Activated T-cell treated with anti-CD3 and anti-CD28 coated beads for 24 hours (primary cell): ENCODE measurements at places on chromosomes 5 and 9.

GRCh38 chr5:66882606-66883227 is 286.5 kb downstream of the MAST4 start:
- DNase-seq: no peak

- DNase-seq: no peak
Observed at GRCh38 chr9:81071108-81071507, 618.2 kb downstream of the TLE1 start.

DNA sequence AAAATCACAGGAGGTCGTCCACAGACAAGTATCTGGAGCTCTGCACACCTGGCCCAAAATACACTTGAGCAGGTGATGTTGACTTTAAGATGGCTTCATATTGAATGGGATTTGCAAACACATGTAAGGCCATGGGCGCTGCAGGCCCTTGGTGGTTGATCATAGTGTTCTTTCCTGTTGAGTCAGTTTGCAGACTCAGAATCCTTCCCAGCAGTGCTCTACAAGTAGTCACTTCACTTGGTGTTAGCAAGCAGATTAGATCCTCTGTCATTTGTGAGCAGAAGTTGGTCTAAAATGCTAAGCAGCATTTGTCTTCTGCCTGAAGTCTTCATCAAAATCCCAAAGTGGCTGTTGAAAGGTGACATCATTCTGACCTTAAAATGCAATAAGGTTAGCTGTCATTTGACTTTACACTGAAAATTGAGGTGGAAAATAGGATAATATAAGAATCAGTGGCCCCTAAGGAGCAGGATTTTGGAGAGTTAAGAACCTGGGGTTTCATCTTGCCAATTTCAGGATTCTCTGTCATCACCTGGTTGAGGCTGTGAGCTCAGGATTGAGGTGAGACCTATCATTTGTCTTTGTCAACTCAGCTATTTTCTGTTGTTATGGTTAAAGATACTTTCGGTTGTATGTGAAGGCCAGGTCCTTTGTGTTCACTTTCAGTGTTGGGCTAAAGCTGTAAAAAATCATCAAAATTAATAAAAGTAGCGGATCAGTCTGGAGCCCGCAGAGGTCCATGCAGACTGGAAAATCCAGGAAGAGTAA is 114.5 kb downstream of the LRRC70 start:
- no peak for DNase-seq

- no peak for DNase-seq
Observed at GRCh38 chr5:171317230-171317629, 8.2 kb downstream of the TLX3 start.

GRCh38 chr9:86200599-86201162 is 58.8 kb downstream of the C9orf153 start:
- DNase-seq: no peak

DNA sequence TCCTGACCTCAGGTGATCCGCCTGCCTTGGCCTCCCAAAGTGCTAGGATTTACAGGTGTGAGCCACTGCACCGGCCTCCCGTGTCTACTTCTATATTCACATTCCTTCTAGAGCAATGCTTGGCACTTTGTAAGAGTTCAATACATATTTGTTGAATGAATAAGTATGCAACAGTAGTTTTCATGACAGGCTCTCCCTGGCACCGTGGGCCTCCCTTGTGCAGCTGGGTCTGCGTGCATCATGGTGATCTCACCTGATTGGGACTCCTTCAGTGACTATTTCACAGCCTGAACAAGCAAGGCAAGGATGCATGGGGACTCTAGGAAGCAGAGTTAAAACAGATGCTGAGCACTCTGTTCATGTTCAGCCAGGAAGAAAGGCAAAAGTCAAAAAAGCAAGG is 6.8 kb upstream of the ZBTB34 start:
- no peak for DNase-seq

DNA sequence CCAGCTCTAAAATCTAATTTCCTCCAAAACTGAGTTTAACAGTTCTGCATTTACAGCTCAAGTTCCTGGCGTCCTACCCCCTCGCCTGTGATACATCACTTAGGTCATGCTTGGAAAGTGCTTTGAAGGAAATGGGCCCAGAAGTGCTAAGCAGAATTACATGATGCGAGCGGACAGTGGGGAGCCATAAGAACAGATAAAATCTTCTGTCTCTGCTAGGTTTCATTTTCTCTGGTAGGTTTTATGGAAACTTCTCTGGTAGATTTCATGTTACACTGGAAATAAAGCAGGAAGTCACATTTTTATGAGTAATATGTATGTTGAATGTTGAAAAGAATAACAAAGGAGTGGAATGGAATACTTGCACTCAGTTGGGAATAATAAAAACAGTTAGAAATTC is 138.3 kb downstream of the ZDHHC21 start:
- DNase-seq: no peak

- DNase-seq: no peak
Observed at GRCh38 chr5:132813599-132814502, 749 bp downstream of the SOWAHA start.

- no peak for DNase-seq
Observed at GRCh38 chr9:37936965-37937364, 33.0 kb upstream of the SLC25A51 start.

DNA sequence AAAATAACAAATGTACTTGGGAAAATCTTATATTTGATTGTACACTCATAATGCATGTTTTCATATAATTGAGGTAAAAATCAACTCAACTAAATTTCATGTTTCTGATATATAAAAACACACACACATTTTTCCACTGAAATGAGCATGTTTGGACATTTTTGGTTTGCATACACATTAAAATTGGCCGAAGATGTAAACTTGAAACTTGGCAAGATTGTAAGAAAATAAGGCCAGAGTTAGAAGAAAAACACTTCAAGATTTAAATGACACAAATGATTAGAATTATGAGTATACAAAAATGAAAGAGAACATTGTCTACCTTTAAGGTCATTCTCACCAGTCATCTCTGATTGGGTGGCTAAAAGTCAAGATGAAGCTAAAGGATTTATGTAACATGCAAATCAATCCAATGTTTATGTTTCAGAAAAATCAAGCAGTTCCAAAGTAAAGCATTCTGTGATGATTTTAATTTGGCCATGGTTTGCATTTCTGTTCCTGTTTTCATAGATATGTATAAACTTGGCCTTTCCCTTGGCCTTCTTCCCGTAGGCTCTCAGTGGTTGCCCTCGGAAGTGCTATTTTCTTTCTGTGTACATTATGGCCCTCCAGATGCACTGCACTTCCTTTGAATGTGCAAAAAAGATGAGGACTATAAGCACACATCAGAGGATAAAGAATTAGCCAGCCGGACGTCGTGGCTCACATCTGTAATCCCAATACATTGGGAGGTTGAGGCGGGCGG is 1105.4 kb upstream of the DMAC1 start:
- DNase-seq: no peak

DNA sequence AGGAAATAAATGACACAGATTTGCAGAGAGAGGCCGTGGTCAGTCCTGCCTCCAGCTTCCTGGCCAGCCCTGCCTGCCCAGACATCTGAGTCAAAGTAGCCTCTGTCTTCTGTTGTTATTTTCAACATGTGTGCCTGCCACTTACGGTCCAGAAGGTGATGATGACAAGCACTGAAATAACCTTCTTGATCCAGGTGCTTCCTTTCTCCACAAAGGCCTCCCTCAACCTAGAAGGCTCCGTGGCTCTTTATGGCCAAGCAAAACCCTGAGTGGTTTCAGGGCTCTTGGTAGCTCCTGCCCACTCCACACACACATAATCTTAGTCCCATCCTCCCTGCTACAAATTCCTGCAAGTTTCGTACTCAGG is 34.1 kb upstream of the SLC6A19 start:
- no peak for DNase-seq

DNA sequence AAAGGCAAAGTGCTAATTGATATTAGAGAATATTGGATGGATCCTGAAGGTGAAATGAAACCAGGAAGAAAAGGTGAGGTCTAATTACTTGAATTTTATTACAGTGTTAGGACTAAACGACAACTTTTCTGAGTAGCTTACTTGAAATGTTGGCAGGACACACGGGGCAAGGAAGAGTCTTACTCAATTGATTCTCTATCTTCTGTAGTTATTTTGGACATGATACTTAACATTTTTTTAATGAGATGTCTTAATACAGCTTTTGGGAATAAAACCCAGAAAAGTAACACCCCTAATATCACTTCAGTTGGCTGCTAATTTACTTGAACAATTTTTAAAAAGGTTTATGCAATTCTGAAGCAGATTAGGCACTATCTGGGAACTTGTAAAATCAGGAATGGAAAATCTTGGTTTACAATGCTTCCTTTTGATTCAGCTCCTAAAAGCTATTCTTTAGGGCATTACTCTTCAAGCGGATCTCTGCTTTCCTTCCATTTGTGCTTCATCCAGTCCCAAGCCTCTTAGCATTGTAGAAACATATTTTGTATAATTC is 13.7 kb downstream of the SUB1 start:
- no peak for DNase-seq

GRCh38 chr9:19442240-19442639 is 33.4 kb downstream of the ACER2 start:
- DNase-seq: no peak

DNA sequence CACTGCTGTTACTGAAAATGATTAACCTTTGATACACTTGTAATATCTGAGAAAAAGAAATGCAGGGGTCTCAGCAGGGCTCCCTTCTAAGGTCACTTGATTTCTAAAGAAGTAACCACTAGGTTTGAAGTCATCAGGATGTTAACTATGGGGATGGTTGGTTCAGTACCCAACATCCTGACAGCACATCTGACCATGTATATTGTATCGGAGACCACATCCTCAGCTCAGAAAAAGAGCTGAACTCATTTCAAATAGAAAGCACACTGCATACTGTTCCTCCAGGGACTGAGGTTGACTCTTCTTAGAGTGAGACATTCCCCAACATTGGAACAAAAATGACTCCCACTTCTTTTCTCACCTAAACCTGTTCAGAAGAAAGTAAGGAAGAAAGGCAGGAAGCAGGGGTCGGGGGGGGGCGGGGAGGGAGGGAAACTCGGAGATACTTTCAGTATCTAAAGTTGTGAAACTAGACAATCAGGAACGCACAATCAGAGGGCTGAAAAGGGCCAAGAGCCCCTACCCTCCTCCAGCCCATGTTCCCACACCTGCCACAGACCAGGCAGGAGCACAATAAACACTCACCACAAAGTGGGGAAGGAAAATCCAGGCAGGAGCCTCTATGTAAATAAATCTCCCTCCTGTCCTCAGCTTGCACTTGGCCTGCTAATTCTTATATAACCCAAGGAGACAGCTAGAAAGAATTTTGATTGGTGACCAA is 730 bp upstream of the GZMA start:
- no peak for DNase-seq

GRCh38 chr9:95406121-95406520 is 88.6 kb upstream of the FANCC start:
- DNase-seq: no peak
